ENCODE measurements at places on chromosomes 16 and 17. TPM values are rescaled to one million over a fixed set of nuclear protein-coding genes. Genes with fewer than 3 reads are reported as not detected.
A peak's percentile ranks its signal among the peaks of the same experiment; 100 is the strongest.

DNA sequence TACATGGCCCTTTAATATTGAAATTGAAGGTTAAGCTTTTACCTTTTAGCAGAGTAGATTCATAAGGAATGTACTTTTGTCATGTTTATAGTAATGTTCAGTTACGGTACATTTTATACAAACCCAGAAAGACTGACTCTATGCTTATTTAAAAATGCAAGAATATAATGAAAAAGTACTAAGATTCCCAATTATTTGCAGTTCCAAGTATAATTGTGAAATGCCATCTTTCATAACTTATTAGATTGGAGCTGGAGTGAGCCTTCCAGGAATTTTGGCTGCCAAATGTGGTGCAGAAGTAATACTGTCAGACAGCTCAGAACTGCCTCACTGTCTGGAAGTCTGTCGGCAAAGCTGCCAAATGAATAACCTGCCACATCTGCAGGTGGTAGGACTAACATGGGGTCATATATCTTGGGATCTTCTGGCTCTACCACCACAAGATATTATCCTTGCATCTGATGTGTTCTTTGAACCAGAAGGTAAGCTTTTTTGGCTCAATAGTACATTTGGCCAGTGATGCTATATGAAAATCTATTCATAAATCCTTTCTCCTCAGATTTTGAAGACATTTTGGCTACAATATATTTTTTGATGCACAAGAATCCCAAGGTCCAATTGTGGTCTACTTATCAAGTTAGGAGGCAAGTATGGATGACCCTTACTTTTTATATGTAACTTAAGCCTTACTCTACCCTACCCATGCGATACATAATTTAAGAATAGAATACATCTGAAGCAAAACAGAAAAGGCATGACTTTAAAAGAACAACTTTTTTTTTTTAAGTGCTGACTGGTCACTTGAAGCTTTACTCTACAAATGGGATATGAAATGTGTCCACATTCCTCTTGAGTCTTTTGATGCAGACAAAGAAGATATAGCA lies 4.2 kb downstream of the SRSF2 start:
- H3K27me3 ChIP-seq = no peaks in the 10 kb centered on the region
- no peak for DNase-seq
- peaks cover 29% of the 10 kb centered on the region for H3K36me3 ChIP-seq
- H3K4me1 ChIP-seq = peaks cover 74% of the 10 kb centered on the region

The SLC2A4 gene
- total RNA-seq = 183 TPM

- no peak overlapping the region for H3K4me3 ChIP-seq
- H3K4me1 ChIP-seq = no peaks in the 10 kb centered on the region
- DNase-seq = no peak
- H3K36me3 ChIP-seq = no peaks in the 10 kb centered on the region
Measured at GRCh38 chr17:12644623-12645022, 21.1 kb upstream of the MYOCD start.

The ALDH3A1 gene
- total RNA-seq = 1.5 TPM

DNA sequence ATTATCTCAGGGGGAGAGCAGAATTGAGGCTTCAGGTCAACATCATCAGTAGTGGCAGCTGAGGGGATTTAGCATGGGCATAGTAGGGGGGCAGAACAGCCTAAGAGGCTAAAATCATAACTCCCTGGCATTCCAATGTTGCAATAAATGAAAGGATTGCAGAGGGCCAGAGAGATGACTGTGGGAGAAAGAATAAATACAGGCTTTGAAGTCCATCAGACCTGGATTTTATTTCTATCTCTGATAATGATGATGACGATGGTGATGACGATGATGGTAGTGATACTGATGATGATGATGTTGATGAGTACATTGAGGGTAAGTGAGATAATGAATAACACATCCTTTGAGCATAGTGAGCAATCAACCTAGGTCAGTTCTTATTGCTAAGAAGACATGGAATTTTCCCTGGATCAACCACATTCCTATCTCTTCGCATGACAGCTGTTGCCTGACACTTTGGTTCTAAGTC lies 107.4 kb upstream of the CDH11 start:
- no peak for DNase-seq
- H3K36me3 ChIP-seq = no peaks in the 10 kb centered on the region
- H3K27ac ChIP-seq = no peak overlapping the region
- H3K27me3 ChIP-seq = no peaks in the 10 kb centered on the region
- no peak overlapping the region for H3K4me3 ChIP-seq

DNA sequence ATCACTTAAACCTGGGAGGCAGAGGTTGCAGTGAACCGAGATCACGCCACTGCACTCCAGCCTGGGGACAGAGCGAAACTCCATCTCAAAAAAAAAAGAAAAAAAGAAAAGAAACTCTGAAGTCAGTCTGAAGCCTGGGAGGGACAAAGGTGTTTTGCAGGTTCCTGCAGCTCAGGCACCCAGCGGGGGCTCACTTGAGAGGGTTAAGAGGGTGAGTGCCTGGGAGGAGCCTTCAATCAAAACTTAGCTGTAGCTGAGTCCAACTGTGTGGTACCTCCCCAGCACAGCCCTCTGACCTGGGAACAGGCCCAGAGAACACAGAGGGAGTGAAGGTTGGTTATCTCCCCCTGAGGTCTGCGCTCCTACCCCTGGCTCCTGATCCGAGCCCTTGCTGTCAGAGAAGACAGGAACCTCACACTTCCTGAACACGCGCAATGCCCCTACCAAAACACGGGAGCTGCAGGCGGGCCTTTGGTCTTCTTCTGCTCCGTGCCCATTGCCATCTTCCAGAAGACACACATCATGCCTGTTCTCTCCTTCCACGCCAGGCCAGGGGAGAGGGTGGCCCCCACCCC lies 20.4 kb upstream of the ZC3H18 start:
- H3K36me3 ChIP-seq = no peaks in the 10 kb centered on the region
- H3K27ac ChIP-seq = no peak overlapping the region
- no peak overlapping the region for H3K4me3 ChIP-seq
- H3K4me1 ChIP-seq = peaks cover 10% of the 10 kb centered on the region
- DNase-seq = no peak

The CFAP97D1 gene
- total RNA-seq = not detected

DNA sequence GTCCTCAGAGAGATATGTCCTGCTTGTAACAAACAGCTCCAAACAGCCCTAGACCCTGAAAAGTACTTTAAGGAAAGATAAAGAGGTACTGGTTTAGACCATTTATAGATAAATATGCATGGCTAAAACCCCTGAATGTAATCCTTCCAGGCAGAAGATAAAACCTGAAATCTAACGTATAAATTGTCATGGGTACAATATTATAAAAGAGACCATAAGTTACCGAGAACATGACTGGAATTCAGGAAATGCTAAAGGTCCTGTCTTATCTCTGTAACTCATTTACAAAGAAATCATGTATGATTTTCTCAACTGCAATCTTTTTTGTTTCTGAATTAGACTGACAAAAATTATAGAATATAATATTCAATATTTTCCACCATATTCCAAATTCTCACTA lies 9.2 kb upstream of the KANSL1 start:
- peaks cover 4% of the 10 kb centered on the region for H3K4me1 ChIP-seq
- no peak overlapping the region for H3K27ac ChIP-seq
- H3K4me3 ChIP-seq = no peak overlapping the region

DNA sequence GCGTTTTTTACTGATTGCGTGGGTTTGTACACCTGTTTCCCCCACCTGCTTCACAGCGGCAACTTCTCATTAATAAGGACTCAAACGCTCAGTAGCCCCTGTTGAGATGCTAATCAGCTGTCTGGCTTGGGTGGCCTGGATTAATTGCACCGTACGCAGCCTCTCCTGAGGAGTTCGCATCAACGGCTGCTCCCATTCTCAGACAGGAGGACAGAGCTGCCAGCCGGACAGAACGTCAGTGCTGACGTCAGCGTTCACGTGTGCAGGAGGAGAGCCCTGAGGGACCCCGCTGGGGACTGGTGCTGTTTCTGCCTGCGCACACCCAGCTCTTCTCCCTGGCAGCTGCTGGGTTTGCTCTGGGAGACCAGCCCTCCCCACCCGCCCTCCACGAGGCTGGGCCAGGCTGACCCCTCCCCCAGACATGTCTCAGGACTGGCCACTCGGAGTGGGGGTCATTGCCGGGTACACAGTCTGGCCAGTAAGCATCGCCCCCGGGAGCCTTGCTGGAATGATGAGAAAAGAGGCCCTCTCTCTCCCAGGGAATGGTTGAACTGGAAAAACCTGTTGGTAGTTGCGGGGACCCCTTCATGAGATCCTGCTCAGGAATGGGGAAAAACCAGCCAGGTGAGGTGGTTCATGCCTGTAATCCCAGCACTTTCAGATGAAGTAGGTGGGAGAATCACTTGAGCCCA lies 5.7 kb upstream of the BANP start:
- peaks cover 13% of the 10 kb centered on the region for H3K4me1 ChIP-seq
- DNase-seq = peak; percentile 78
- H3K36me3 ChIP-seq = no peaks in the 10 kb centered on the region

GRCh38 chr16:83802135-83802534 lies 5.6 kb upstream of the HSBP1 start:
- H3K4me3 ChIP-seq = peak overlapping the region; percentile 12
- no peak overlapping the region for H3K27ac ChIP-seq
- no peaks in the 10 kb centered on the region for H3K27me3 ChIP-seq
- H3K4me1 ChIP-seq = peaks cover 5% of the 10 kb centered on the region
- DNase-seq = no peak

The C17orf50 gene
- total RNA-seq = not detected

The GOSR2 gene
- 40.1 TPM for total RNA-seq

- no peak overlapping the region for H3K27ac ChIP-seq
- no peaks in the 10 kb centered on the region for H3K4me1 ChIP-seq
- H3K4me3 ChIP-seq = no peak overlapping the region
- no peak for DNase-seq
- H3K27me3 ChIP-seq = no peaks in the 10 kb centered on the region
Measured at GRCh38 chr16:30965436-30965835, 7.9 kb downstream of the SETD1A start.

DNA sequence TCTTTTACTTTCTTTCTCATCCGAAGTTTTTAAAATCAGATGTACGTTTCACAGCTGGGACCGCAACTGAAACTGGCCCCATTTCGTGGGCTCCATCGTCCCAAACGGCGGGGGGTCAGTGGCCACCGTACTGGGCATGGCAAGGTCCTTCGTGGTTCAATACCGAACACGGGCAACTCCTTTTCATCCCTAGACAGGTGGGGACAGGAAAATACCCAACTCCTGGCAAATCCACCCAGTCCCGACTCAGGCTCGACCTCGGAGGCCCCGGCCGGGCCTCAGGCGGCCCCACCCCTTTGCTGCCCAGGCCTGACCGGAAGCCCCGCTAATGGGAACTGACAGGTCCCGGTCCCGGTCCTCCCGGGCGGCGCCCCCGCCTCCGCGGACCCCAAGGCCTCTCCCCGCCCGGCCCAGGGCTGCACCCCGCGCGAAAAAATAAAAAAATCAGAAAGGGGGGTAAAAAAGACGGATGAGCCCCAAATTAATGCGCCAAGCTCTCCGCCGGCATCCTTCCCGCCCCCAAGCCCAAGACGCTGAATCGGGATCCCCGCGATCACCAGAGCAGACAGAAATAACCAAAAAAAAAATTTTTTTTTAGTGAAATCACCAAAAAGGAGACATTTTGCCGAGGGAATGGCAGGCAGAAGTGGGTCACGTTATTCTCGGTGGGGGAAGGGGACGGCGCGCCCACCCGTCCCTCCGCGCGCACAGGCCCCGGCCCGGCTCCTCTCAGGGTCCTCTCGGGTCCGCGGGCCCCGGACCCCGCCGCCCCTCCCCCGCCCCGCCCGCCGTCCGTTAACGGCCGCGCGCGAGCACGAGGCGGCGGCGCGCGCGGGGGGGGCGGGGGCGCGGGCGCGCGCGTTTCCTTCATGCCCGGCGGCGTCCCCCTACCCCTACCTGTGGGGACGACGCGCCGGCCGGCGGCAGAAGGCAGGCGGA lies 562 bp downstream of the ZC3H7A start:
- H3K4me1 ChIP-seq = peaks cover 73% of the 10 kb centered on the region
- DNase-seq = peak; percentile 73
- H3K4me3 ChIP-seq = peak overlapping the region; percentile 95
- peaks cover 12% of the 10 kb centered on the region for H3K36me3 ChIP-seq

The OR3A1 gene
- total RNA-seq = not detected

DNA sequence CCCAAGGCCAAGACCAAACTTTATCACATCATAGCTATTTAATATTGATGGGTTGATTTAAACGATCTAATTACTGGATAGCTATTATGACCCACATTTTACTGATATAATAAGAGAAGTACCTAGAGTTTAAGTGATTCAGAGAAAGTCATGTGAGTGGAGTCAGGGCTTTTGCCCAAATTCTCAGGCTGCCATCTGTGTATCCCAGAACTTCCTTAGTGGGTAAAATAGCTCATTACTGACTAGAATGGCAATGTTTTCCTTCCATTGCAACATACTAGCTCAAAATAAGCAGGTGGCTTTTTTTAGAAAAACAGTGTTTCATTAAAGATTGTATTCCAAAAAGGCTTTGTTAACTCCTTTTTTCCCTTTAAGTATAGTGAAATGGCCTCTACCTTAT lies 113.9 kb upstream of the MAF start:
- H3K4me3 ChIP-seq = no peak overlapping the region
- no peaks in the 10 kb centered on the region for H3K36me3 ChIP-seq
- H3K27ac ChIP-seq = no peak overlapping the region
- H3K4me1 ChIP-seq = no peaks in the 10 kb centered on the region
- DNase-seq = no peak
- H3K27me3 ChIP-seq = no peaks in the 10 kb centered on the region

The KRT9 gene
- not detected for total RNA-seq

The EVI2B gene
- 1.1 TPM for total RNA-seq

The GPRC5C gene
- 29.5 TPM for total RNA-seq

The TBC1D3 gene
- 1.9 TPM for total RNA-seq

DNA sequence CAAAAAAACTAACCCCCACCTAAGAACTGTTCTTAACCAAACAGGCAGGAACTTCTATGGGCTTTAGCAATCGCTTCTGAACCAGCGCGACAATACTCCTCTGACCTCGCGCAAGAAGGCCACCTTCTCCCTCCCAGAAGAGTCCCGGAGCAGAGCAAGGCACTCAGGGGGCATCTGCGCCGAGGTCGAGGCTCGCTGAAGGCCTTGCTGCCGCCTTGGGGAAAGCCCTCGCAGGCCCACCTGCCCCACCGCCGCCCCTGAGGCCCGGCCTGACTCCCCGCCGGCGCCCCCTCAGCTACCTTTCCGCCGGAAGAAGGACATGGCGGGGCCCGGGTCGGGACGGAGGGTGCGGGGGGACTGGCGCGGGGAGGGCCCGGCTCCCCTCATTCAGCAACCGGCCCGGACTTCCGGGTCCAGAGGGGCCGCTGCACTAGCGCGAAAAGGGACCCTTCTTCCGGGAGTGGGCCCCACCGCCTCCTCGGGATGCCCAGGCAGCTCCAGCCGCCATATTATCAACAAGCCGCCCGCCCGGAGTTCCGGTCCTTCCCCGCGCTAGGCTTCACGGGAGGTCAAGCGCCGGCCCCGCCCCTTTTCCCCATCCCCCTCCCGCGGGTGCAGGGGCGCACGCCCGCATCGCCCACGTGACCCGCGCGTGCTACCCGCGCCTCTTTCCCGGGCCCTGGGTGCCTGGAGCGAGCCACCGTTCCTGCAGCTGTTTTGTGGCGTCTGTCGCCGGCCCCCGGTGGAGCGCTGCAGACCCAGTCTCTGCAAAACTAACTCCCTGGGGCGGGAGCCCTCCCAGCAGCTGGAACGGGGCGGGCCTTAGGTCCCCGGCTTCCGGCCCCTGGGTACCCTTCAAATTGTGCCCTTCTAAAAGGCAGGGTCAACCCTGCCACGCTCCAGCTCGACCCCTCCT lies at the start of gene AKAP10:
Gene AKAP10, minus strand, starts transcription at position 536 of the 916 bp plus-strand sequence. Its CDS starts 149 bp downstream, at position 387.
- DNase-seq = peak; percentile 96
- H3K36me3 ChIP-seq = no peaks in the 10 kb centered on the region
- no peaks in the 10 kb centered on the region for H3K27me3 ChIP-seq
- H3K4me1 ChIP-seq = peaks cover 27% of the 10 kb centered on the region
- peak within 1 kb of the TSS; percentile 92 for H3K27ac ChIP-seq

All from heart right ventricle (tissue), 16 donors.